ENCODE measurements at places on chromosomes 4 and X. TPM values are rescaled to one million over a fixed set of nuclear protein-coding genes. Genes with fewer than 3 reads are reported as not detected.

DNA sequence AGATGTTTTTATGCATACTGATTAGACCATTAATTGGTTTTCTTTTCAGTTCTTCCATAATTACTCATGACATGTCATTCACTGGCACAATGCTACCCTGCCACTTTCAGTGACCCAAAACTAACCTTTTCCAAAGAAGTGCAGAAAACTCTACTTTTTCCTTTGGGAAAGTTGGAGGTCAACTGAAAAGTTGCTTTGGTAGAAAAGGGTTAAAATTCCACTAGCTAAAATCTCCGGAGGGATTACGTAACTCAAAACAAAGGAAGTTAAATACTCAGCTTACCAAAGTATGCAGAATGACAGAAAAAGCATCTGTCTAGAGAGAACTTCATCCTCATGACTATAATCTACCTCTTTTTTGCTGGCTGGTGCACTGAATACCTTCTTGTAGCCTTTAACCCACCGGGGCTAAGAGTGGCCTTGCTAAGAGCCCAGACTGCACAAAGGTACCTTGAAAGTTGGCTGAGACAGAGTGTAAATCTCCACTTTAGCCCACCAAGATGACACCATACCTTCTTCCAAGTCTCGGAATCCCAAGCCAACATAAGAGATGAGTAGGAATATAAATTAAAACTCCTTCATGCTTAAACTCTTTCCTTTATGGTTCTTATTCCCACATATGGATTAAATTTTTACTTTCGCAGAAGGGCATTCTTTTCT lies 1099.5 kb upstream of the INTU start:
- peak; percentile 44 for DNase-seq

DNA sequence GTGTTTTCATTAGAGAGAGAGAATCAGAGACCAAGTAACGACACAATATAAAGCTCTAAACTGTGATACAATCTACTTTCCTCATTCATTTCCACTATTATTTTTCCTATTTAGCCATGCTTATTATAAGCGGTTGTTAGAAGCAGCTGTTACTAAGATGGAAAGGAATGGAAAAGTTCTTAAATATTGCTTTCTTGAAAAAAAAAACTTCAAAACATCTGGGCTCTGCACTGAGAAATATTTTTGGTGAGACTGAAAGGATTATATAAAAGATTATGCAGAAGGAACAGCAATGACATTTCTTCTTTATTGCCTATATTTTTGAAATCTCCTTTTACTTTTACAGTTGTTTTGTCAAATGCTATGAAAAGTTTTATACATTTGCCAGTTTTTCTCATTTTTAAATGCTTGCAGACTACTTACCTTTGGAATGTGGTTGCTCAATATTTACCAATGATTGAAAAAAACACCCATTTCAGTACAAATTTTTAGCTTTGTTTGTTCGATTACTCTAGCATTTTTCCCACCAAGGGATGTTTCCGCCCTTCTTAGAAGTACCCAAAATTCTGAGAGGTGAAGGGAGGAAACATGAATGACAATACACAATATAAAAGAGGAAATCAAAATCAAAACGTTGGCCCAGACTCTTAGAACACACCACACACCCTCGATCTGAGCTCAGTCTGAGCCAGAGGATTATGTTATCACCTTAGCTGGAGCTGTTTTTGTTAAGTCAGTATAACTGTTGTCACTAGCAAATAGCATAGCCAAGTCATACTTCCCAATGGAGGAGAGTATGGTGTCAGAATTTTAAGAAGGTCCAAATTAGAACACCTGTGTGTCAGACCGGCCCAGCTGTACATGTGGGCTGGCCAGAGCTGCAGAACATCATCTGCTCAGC lies 18.4 kb downstream of the DKK2 start:
- DNase-seq, result no peak

DNA sequence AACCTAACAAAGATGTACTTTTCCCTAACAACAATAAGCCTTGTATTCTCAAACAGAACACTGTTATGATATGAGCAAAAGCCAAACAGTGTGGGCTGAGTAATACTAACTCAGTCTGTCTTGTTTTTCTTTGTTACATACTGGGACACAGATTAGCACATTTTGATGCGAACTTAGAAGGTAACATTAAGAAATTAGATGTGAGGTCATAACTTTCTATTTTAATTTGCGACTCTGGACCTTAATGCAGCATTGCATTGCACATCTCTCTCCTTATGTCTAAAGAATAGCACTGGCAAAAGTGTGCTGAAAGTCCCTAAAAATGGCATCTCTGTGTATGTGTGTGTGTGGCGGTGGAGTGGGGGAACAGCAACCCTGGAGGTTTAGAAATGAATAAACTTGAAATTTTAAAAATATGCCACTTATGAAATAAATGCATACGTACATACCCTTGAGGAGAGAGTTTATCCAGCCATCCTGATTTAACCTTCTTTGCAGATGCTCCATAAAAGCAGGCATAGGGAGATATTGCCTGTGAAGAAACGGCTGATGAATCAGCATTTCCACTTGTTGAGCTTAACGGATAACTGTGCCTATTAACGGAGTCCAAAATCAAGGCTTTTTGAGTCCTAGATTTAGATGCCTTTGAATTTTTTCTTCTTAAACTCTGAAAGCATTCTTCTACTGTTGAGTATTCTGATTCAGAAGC lies 34.2 kb downstream of the ARAP2 start:
- DNase-seq, result no peak

The SH3BP2 gene
- 62.9 TPM for polyA plus RNA-seq

The ZDHHC15 gene
- polyA plus RNA-seq, result 0.59 TPM

DNA sequence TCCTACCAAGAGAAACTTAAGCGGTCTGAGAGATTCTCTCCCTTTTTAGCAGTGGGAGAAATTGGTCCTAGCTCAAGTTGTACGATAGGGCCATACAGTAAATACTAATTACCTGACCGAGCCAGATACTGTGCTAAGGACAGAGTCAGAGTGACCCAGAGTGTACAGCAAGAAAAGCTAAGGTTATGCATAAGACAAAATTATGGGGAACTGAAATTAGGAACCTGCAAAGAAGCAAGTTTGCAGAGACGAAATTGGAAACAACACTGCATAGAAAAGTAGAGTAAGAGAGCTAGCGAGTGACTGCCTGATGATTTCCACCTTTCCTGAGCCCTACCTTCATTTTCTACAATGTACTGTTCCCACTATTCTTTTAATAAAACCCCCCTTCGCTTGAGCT lies 278.1 kb downstream of the NKX6-1 start:
- DNase-seq, result no peak

The CT45A1 gene
- not detected for polyA plus RNA-seq

GRCh38 chr4:188989371-188989770 lies 850.1 kb downstream of the TRIML1 start:
- no peak for DNase-seq

- DNase-seq, result no peak
These were observed 47.2 kb downstream of the SLC34A2 start for GRCh38 chr4:25702848-25703247.

The LRCH2 gene
- polyA plus RNA-seq, result 2.1 TPM

- DNase-seq, result no peak
These were observed 173.4 kb upstream of the KIT start for GRCh38 chr4:54484383-54484782.

GRCh38 chrX:15977644-15978043 lies 123.0 kb upstream of the AP1S2 start:
- peak; percentile 16 for DNase-seq

DNA sequence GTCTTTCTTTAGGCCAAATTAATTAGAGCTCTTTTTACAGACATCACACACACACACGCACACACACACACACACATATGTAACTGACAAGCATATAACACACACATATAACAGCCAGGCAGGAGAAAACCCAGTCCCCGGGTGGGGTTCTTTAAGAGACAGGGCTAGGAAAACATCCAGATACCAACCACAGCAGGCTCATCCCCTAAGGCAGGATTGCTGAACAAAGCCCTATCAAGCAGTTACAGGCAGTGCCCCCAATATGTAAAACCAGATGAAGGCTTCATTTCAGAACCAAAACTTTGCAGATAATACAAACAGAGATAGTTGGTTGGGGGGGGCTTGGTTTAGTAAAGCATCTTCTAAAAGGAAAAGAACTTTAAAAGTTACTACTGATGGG lies 18.0 kb upstream of the FAM47E start:
- no peak for DNase-seq

DNA sequence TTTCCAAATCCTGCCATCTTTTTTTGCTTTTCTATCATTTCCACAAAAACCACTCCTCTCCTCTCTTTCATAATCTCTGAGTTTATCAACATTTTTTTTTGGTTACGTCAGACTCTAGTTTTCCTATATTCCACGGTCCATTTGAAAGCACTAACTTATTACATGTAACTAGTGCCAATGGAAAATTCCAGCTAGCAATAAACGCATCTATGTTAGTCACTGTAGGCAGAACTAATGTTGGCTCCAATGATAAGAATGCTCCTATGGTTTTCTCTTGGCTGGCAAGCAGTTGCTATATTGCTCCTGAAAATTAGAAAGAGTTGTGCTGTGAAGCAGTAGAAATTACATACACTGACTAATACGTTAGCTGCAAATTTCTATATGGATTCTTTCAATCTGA lies 634.6 kb upstream of the FTHL17 start:
- DNase-seq, result peak; percentile 5

The SERTM2 gene
- polyA plus RNA-seq, result 0.03 TPM

The ADH1C gene
- polyA plus RNA-seq, result 2.6 TPM

DNA sequence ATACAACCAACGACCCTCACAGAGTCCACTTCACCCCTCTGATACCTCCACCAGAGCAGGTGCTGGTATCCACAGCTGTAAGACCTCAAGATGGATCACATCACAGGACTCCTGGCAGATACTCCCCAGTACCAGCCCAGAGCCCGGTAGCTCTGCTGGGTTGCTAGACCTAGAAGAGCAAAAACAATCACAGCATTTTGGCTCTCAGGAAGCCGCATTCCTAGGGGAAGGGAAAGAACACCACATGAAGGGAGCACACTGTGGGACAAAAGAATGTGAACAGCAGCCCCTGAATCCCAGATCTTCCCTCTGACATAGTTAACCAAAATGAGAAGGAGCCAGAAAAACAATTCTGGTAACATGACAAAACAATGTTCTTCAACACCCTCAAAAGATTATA lies 303.1 kb upstream of the GRIA3 start:
- no peak for DNase-seq

- DNase-seq, result no peak
These were observed 366.3 kb upstream of the CXorf51A start for GRCh38 chrX:147180886-147181285.

- DNase-seq, result no peak
These were observed 115.0 kb downstream of the TRIML1 start for GRCh38 chr4:188254211-188254610.

The SH3D19 gene
- 45.8 TPM for polyA plus RNA-seq

GRCh38 chr4:3263053-3263875 lies 14.3 kb downstream of the MSANTD1 start:
- DNase-seq, result peak; percentile 51

The GAGE12F gene
- not detected for polyA plus RNA-seq

The SULT1E1 gene
- 0.39 TPM for polyA plus RNA-seq

DNA sequence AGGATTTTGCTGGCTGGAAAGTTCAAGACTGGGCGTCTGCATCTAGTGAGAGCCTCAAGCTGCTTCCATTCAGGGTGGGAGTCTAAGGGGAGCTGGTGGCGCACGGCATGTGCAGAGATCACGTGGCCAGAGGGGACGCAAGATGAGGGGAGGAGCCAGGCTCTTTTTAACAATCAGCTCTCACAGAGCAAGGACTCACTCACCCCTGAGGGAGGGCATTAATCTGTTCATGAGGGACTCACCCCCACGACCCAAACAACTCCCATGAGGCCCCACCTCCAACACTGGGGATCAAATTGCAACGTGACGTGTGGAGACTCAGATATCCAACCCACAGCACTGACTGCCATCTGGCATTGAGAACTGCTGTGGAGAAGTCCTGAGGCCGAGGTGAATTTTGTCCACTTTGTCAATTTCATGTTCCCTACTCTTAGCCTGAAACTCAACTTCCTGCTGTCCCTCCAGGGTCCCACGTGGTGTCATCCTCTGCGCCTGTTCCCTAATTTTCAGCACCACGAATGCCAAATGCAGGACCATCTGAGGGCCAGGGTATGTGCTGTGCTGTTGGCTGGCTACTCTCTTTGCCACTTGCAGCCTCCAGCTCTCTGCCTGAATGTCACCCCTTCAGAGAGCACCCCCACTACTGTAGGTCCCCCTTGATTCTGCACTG lies 5.6 kb downstream of the ZFP92 start:
- no peak for DNase-seq

DNA sequence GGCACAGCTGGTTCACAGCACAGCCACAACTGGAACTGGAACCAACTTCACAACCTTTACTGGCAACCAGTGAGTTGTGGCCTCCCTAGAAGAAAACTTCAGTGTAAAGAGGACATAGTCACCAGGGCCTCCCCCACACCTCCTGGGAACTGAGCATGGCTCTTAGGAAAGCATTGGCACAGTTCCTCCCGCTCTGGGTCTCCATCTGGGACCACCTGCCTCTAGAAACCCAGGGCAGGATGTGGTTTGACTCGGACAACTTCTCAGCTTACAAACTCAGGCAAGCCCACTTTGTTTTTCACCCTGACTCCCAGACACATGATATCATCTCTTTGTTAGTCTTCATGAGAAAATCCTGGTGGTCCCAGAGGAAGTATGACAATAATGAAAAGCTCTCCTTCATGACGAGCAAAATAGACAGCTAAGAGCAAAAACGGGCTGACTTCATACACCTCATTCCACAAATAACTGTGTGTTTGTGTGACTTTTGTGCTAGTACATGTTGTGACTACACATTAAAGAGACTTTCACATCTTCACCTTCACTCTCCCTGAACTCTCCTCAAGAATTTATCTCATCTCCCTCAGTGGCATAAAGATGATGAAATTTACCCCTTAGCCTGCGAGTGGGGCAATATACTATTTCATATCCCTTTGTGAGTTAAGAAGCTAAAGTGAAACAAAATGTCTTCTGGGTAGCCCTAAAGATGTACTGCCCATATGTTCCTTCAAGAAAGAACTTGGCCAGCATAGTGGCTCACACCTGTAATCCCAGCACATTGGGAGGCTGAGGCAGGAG lies 75.4 kb downstream of the SH3KBP1 start:
- DNase-seq, result no peak

DNA sequence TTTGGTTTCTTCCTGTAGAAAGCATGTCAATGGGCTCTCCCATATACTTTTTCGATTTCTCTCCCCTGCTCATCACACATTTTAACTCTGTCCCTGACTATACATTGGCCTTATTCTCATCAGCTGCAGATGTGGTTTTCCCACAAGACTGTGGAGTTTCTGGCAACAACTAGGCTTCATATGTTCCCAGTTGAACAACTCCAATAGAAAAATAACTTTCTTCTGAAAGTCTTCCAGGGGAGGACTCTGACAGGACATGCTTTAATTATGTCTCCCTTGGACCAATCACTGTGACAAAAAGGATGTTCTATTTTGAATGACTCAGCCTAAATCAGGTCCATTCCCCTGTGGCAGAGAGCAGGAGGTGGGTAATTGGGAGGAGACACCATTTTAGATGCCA lies 28.1 kb downstream of the SPANXC start:
- no peak for DNase-seq
